Bone marrow (tissue), 2 donors: ENCODE measurements at places on chromosomes 1 and 21.

GRCh38 chr1:208069317-208069716 lies 158.4 kb upstream of the CD34 start:
- no peak for DNase-seq

GRCh38 chr1:78385744-78386462 lies 104.9 kb upstream of the PTGFR start:
- DNase-seq = no peak

DNA sequence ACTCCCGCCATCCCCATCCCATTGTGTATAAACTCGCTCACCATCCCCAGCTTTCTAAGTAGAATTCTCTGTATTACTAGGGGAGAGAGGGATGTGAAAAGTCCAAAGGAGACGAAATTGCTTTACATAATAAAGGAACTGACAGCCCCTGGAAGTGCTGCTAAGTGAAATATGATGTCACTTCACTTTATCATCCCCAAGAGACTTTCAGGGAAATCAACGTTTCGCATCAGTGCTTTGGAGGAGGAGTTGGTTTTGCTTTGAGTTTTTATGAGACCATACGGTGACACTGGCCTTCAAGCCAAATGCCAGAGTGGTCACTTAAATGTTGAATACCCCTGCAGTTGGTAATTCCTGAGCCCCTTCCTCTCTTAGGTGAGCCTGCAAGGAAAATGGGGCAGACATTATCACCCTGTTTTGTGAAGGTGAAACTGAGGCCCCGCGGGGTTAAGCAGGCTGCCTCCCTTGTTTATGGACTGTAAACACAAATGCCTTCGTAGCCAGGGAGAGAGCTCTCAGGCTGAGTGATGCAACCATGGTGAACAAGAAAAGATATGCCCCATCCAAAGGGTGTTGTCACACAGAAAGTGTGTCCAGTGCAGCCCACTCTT lies 58.4 kb upstream of the KAZN start:
- DNase-seq = no peak

DNA sequence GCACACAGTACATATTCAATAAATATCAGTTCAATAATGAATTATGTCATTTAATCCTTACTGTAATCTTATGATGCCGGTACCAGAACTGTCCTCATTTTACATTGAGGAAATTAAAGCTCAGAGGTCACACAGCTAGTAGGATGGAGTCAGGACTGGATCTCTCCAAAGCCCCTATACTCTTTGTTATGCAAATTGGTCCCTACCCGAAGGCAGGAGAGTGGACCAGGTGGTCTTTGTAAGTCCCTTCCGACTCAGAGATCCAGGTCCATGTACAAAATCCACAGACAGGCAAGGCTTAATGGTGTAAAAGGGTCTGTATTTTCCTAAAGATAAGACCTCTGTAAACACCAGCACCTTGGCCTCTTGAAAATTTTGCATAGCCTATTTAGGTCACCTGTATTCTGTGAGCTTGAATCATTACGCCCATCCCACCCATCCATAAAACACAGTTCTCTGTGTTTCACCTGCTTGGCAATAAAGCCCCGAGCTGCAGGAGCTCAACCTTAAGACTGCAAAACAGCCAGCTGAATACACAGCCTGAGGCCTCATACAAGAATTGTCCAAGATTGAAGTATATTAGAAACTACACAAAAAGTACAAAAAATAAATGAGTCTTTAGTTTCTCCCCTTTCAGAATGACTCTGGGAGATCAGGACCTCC lies 41.7 kb downstream of the PLXNA2 start:
- DNase-seq = no peak

DNA sequence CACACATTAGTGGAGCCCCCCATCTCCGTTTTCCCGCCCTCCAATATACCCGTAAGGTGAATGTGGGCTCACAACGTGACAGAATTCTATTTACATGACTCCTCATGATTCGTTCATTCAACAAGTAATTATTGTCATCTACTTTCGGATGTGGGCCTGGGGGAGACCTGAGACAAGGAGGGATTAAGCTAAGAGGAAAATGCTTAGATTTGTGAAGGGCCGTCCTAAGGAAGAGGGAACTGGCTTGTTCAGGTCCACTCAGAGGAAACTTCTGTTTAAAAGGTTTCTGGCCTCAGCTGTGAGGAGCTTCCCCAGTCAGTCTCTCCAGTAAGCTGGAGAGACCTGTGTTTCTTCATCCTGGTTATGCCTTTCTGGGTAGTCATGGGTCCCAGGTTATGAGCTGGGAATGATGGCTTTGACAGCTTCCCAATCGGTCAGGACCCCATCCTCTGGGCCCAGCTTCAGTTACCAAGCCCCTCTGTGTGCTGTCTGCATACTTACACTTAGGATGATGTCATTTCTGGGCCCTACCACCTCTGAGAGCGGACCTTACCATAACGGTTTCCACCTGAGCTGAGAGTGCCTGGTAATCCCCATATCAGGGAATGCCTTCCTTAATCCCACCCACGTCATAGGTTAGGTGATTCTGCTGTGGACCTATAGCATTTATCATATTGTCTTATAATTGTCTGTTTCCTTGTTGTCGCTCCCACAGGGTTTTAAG lies 687 bp upstream of the ERI3 start:
- no peak for DNase-seq

- DNase-seq = no peak
These were observed at the start of gene NAV1 for GRCh38 chr1:201538612-201539551. Gene NAV1, plus strand, starts transcription at chr1:201539127. Its CDS starts 83,758 bp downstream, at chr1:201622885.

DNA sequence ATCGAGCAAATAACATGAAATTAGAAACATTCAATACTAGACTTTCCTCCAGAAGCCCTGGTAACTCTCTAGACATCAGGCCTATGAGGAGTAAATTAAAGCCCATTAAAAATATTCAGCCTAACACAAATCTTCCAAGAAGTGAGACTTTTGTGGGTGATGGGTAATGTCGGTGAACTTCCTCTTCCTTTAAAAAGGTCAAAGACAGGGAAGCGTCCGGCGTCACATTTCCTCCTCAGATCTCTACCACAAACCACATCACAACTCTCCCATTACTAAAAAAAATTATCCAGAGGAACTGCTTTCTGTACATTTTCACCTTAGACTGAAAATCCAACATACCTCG lies 1.4 kb downstream of the EIF4G3 start:
- DNase-seq = peak; percentile 60

DNA sequence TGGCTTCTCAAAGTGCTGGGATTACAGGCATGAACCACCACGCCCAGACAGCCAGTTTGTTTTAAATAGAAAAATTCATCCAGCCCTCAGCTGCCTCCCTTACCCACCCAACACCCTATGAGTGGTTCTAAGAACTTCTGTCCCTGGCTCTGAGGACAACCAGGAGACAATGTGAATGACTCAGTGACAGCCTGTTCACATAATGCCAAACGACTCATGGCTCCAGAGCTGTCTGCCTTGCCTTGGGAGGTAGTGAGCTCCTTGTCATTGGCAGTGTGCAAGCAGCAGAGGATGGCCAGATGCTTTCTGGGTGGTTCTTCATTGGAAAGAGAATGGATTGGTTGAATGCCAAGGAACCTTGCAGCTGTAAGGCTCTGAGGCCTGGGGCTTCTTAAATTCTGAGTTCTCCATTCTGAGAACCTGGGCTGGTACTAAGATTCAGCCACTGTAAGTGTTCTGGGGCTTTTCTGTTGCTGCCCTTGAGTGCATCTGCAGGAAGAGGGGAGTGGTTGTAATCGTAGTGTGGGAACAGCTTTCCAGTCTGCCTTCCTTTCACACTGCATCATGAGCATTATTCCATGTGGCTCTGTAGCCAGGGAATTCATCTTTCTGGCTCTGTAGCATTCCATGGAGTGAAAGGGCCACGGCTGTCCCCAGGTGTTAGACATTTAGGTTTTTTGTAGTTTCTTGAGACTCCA lies 5.8 kb downstream of the SERINC2 start:
- no peak for DNase-seq

GRCh38 chr1:46717654-46718053 lies 1.3 kb downstream of the EFCAB14 start:
- DNase-seq = no peak

DNA sequence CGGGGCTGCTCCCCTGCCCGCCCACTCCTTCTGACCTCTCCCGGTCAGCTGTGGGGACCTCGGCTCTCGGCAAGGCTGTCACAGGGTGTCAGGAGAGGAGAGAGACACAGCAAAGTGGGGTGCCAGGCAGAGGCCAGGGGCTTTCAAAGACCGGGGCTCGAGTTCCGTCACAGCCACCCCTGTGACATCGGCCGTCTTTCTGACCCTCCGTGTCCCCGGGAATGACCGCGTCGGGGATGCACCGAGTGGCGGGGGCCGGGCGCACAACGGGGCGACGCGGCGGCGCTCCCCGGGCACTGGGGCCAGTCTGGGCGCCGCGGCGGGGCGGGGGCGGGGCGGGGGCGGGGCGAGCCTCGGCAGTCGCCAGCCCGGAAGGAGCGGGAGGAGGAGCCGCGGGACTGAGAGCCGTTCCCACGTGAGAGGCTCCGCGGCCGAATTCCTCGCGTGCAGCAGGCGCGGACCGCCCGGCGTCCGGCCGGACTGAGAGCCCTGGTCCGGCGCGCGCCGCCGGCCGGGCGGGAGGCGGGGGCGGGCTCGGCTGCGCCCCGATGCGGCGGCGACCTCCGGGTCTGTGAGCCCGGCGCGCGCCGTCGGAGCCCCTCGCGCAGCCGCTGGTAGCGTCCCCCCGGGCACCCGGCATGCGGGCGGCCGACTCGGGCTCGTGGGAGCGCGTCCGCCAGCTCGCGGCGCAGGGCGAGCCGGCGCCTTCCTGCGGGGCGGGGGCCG lies 229.7 kb upstream of the TMEM51 start:
- DNase-seq = no peak

GRCh38 chr1:194517567-194517966 lies 1331.2 kb upstream of the B3GALT2 start:
- no peak for DNase-seq

- no peak for DNase-seq
These were observed 36.4 kb downstream of the TTC39A start for GRCh38 chr1:51293898-51294515.

GRCh38 chr1:89949991-89950624 lies 44.8 kb upstream of the ZNF326 start:
- DNase-seq = no peak
